Endothelial cell (in vitro differentiated cells): ENCODE measurements at places on chromosomes 3 and 15. TPM values are rescaled to one million over a fixed set of nuclear protein-coding genes. Genes with fewer than 3 reads are reported as not detected.

DNA sequence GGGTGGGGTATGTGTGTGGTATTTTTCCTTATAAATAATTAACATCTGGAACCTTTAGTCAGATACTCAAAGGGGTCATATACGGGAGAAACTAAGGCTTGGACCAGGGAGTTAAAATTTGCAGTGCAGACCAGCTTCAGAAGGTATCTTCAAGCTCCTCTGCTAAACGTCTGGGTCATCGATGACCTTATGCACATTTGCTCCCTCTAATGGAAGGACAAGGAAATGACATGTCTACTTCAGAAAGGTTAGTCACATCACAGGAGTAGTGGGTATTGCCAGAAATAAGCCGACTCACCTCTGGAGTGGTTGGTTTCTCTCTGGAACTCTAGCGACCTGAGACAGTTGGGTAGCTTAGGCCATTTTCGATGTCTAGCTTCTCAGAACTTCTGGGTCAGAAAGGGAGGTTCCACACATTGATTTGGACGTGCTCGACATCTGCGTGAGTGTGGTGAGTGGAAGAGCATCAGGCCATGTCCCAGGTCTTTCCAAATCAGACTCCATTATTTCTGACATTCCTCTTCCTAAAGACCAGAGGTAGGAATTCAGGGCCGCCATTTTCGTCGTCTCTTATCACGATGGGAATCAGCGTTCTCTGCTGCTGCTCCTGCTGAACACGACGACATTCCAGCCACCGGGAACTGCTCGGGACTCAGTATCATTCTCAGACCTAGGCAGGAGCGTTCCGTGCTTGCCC is 31.8 kb upstream of the RASA2 start:
- peak; percentile 25 for DNase-seq

The AAGAB gene
- total RNA-seq: 40.6 TPM

The PLAAT1 gene
- total RNA-seq: 1.7 TPM

- DNase-seq: no peak
Observed at GRCh38 chr15:34799149-34800101, 4.1 kb upstream of the ACTC1 start.
